ENCODE measurements at places on chromosomes 6 and 20.

DNA sequence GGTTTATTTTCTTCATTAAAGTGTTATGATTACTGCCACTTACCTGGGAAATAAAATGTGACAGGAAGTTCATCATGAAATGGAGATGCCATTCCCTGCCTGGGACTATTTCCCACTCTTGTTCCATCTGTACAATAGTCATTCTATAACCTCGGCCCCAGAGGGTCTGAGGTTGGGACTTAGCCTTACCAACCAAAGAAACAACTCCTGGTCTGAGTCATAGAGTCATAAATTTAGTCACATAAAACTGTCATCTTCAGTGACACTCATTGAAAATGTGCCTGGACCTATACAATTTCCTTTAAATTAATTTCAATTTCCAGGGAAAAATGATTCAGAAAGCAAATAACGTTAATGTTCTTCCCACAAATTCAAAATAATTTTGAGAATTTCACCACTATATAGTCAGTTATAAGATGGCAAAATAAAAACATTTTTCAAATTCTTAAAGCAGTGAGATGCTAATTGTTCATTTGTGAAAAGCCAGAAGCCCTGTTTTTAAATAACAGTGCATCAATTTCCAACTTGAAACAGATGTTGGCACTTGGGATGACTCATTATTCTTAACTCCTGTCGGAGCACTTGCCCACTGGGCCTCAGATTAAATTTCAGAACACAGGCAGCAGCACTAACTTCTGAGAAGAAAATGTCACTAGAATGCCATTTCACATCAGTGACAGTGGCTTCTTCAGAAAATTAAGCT is 201.2 kb upstream of the SMLR1 start:
- H3K27me3 ChIP-seq = no peaks in the 10 kb centered on the region
- no peak overlapping the region for H3K4me3 ChIP-seq
- H3K27ac ChIP-seq = peak overlapping the region; percentile 34
- H3K4me1 ChIP-seq = peaks cover 11% of the 10 kb centered on the region
- peak; percentile 3 for DNase-seq

- H3K4me1 ChIP-seq = no peaks in the 10 kb centered on the region
- H3K27me3 ChIP-seq = no peaks in the 10 kb centered on the region
- DNase-seq = no peak
- H3K36me3 ChIP-seq = no peaks in the 10 kb centered on the region
- H3K4me3 ChIP-seq = no peak overlapping the region
These were observed 48.9 kb downstream of the ME1 start for GRCh38 chr6:83381949-83382348.

DNA sequence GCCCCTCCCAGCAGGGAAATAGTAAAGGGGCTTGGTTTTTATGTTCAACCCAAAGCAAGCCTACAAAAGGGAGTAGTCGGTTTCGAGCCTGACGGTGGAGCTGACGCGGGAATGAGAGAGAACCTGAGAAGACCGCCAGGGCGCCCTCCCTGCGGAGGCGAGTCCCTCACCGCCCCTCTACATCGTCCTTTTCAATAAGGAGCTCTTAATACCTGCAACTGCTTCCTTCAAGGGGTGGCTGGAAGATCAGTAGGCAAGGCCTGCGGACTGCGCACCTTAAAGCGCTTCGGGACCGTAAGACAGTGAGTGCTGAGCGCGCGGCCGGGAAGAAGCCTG is 709 bp upstream of the ZNF76 start:
- no peaks in the 10 kb centered on the region for H3K27me3 ChIP-seq
- peak overlapping the region; percentile 90 for H3K27ac ChIP-seq
- DNase-seq = no peak
- peak overlapping the region; percentile 95 for H3K4me3 ChIP-seq

- H3K36me3 ChIP-seq = no peaks in the 10 kb centered on the region
- no peak overlapping the region for H3K4me3 ChIP-seq
- peak; percentile 8 for DNase-seq
- H3K27me3 ChIP-seq = peaks cover 5% of the 10 kb centered on the region
These were observed 323.3 kb upstream of the NT5E start for GRCh38 chr6:85126485-85127167.

- no peak overlapping the region for H3K4me3 ChIP-seq
- peaks cover 11% of the 10 kb centered on the region for H3K4me1 ChIP-seq
- peaks cover 17% of the 10 kb centered on the region for H3K36me3 ChIP-seq
- H3K27ac ChIP-seq = no peak overlapping the region
These were observed 28.0 kb upstream of the SYNJ2 start for GRCh38 chr6:157953580-157954091.

- H3K27ac ChIP-seq = no peak overlapping the region
- H3K27me3 ChIP-seq = peaks cover 8% of the 10 kb centered on the region
- no peaks in the 10 kb centered on the region for H3K4me1 ChIP-seq
- H3K36me3 ChIP-seq = no peaks in the 10 kb centered on the region
- no peak overlapping the region for H3K4me3 ChIP-seq
These were observed 330.2 kb upstream of the SULF2 start for GRCh38 chr20:48115502-48115901.

DNA sequence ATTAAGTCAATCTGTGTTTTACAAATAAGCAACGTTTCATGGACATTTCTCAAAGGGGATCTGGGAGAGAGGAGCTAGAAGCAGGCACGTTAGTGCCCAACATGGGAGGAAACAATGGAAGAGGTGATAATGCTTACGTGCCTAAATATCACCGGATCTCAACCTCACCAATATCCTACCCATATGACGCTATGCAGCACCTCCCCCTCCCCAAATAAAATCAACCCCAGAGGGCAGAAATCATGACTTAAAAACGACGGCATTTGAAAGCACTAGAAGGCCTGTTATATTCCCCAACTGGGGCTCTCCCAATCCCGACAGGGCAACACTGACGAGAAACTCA is 425 bp downstream of the HBS1L start:
- H3K4me1 ChIP-seq = peaks cover 35% of the 10 kb centered on the region
- H3K36me3 ChIP-seq = peaks cover 24% of the 10 kb centered on the region
- peak overlapping the region; percentile 97 for H3K4me3 ChIP-seq
- H3K27me3 ChIP-seq = no peaks in the 10 kb centered on the region
- peak overlapping the region; percentile 99 for H3K27ac ChIP-seq

DNA sequence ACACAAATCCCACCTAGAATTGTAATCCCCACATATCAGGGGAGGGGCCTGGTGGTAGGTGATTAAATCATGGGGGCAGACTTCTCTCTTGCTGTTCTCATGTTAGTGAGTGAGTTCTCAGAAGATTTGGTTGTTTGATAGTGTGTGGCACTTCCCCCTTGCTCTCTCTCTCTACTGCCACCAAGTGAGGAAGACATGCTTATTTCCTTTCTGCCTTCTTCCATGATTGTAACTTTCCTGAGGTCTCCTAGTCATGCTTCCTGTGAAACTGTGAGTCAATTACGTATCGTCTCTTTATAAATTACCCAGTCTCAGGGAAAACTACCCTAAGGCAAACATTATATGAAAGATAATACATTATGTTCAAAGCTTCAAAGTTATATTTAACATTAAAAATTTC is 1297.5 kb upstream of the CITED2 start:
- peaks cover 3% of the 10 kb centered on the region for H3K4me1 ChIP-seq
- no peaks in the 10 kb centered on the region for H3K27me3 ChIP-seq
- H3K36me3 ChIP-seq = no peaks in the 10 kb centered on the region
- no peak for DNase-seq

DNA sequence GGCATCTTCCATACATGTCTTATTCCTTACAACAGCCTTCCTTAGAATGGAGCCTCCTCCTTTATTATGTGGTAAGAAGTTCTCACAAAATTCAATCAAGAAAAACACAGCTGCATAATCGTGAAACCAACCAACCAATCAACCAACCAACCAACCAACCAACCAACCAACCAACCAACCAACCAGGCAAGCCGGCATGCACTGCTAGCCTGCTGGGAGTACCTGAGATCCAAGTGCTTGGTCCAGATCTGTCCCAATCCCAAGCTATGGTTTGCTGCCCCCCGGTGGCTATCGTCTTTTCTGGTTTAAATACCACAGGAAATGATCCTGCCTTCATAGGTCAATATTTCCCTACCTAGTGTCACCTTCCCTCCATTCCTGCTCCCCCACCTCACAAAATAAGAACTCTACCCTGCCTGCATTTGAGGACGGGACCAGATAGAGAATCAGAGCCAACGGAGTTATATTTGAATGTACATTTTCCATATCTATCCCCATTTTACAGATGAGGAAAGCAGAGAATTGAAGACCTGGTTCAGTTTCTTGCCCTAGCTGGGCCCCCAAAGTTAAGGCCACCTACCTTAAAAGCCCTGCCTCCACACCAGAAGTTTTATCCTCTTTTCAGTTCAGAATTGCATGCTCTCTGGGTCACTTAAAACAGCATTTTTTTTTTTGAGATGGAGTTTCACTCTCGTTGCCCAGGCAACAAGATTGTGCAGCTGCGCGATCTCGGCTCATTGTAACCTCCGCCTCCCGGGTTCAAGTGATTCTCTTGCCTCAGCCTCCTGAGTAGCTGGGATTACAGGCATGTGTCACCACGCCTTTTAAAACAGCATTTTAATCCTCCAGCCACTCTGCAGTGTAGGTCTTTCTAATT is 27.1 kb downstream of the RAB44 start:
- peak overlapping the region; percentile 7 for H3K27ac ChIP-seq
- H3K4me3 ChIP-seq = no peak overlapping the region
- no peaks in the 10 kb centered on the region for H3K27me3 ChIP-seq
- peaks cover 3% of the 10 kb centered on the region for H3K4me1 ChIP-seq
- peak; percentile 38 for DNase-seq
- no peaks in the 10 kb centered on the region for H3K36me3 ChIP-seq

GRCh38 chr6:86502497-86502896 is 434.8 kb upstream of the HTR1E start:
- no peaks in the 10 kb centered on the region for H3K36me3 ChIP-seq
- no peak overlapping the region for H3K27ac ChIP-seq
- no peaks in the 10 kb centered on the region for H3K4me1 ChIP-seq
- no peak for DNase-seq
- no peak overlapping the region for H3K4me3 ChIP-seq

GRCh38 chr20:55596431-55596830 is 408.9 kb downstream of the CBLN4 start:
- H3K27me3 ChIP-seq = no peaks in the 10 kb centered on the region
- H3K27ac ChIP-seq = no peak overlapping the region
- H3K4me1 ChIP-seq = no peaks in the 10 kb centered on the region
- DNase-seq = no peak
- no peaks in the 10 kb centered on the region for H3K36me3 ChIP-seq

DNA sequence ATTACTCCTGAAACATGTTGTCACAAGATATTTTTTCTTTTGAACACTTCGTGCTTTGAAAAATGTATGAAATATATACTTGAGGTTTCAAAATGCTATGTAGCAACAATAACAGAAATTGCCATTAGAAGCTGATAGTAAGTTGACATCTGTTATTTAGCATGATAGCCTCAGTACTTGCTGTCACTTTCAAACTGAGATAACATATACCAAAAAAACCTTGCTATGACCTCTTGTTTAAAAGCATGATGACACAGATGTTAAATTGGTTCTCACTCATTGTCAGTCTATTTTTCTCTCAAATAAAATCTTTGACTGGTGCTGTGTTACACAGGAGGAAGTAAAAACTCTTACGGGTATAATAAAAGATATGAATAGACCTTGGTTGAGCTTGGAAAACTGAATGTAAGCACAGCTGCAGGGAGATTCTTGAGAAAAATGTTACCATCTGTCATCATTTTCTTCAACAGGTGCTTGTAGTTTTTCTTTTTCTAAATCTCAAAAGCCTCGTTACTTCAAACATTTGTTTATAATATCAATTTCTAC is 18.6 kb downstream of the MOXD1 start:
- H3K4me1 ChIP-seq = no peaks in the 10 kb centered on the region
- H3K27ac ChIP-seq = no peak overlapping the region
- H3K4me3 ChIP-seq = no peak overlapping the region
- no peak for DNase-seq
- H3K27me3 ChIP-seq = peaks cover 41% of the 10 kb centered on the region
- H3K36me3 ChIP-seq = no peaks in the 10 kb centered on the region

DNA sequence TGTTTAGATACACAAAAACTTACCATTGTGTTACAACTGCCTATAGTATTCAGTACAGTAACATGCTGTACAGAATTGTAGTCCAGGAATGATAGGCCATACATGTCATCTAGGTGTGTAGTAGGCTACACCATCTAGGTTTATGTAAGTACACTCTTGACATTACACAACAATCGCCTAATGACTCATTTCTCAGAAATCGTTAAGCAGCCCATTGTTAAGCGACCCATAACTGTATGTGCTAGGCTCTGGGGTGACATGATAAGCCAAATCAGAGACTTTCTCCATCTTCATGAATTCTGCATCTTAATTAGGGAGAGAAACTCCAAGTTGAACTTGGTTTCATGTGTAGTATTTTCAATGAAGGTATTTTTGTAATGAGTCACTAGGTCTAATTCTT is 17.2 kb downstream of the STK35 start:
- H3K4me3 ChIP-seq = peak overlapping the region; percentile 57
- peaks cover 73% of the 10 kb centered on the region for H3K4me1 ChIP-seq
- H3K27me3 ChIP-seq = no peaks in the 10 kb centered on the region
- H3K36me3 ChIP-seq = peaks cover 68% of the 10 kb centered on the region
- peak; percentile 20 for DNase-seq

DNA sequence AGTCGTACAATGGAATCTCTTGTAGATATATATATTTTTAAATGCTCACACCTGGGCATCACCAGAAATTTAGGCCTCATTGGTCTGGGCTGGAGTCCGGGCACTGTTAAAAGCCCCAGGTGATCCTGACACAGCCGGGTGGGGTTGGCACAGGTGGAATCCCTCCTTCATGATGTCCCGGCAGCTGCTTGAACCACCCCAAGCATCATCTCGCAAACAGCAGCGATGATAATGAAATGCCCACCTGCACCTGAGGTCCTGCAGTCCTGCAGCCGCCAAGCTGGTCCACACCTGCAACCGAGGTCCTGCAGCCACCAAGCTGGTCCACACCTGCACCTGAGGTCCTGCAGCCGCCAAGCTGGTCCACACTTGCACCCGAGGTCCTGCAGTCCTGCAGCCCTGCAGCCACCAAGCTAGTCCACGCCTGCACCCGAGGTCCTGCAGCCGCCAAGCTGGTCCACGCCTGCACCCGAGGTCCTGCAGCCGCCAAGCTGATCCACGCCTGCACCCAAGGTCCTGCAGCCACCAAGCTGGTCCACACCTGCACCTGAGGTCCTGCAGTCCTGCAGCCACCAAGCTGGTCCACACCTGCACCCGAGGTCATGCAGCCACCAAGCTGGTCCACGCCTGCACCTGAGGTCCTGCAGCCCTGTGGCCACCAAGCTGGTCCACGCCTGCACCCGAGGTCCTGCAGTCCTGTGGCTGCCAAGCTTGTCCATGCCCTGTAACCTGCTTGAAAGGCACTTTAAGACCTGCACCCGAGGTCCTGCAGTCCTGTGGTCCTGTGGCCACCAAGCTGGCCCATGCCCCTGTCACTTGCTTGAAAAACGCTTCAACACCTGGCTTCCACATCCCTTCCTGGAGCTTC is 261.2 kb downstream of the DLL1 start:
- no peak overlapping the region for H3K4me3 ChIP-seq
- H3K27ac ChIP-seq = no peak overlapping the region
- no peaks in the 10 kb centered on the region for H3K27me3 ChIP-seq
- no peaks in the 10 kb centered on the region for H3K4me1 ChIP-seq
- H3K36me3 ChIP-seq = no peaks in the 10 kb centered on the region

All from activated naive CD8-positive, alpha-beta T cell treated with anti-CD3 and anti-CD28 coated beads for 36 hours (primary cell).